ENCODE measurements at places on chromosomes 16 and 17.

DNA sequence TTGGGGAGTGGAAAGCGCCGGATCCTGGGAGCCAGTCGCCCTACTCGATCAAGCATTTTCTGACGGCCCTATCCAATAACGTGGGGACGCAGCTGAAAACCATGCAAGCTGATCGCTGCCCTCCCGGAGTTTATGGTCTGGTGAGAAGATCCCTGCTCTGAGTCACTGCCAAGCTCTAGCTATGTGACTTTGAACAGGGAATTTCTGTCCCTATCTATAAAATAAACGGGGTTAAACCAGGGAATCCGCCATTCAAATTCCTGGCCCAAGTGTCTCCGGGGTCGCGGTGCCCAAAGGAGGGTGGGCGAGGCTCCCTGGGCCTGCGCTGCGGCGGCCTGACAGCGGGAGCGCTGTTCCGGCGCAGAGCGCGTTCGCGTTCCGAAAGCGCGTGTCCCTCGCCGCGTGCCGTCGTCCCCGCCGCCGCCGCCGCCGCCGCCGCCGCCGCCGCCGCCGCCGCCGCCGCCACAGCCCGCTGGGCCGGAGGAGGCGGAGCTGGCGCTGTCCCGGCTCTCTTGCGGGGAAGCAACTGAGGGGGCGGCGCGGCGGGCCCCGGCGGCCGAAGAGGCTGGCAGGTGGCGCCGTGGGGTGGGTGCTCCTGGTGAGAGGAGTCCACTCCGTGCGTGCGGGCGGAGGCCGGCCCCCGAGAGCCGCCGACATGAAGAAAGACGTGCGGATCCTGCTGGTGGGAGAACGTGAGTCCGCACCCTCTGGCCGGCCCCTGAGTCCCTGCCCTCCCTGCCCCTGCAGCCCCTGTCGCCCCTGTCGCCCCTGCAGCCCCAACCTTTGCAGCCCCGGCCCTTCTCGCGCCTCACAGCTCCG, at the start of gene RHOT1:
Gene RHOT1 (plus strand): TSS at position 465 of the 819 bp plus-strand sequence. CDS start 191 bp downstream, at position 656.
- peak; percentile 86 for DNase-seq

GRCh38 chr16:9256196-9256595, 164.8 kb downstream of the HAPSTR1 start:
- no peak for DNase-seq

GRCh38 chr17:79937391-79938335, 98.0 kb downstream of the TBC1D16 start:
- DNase-seq, result peak; percentile 100

GRCh38 chr17:81601525-81602120, 35.3 kb downstream of the NPLOC4 start:
- DNase-seq, result peak; percentile 60

DNA sequence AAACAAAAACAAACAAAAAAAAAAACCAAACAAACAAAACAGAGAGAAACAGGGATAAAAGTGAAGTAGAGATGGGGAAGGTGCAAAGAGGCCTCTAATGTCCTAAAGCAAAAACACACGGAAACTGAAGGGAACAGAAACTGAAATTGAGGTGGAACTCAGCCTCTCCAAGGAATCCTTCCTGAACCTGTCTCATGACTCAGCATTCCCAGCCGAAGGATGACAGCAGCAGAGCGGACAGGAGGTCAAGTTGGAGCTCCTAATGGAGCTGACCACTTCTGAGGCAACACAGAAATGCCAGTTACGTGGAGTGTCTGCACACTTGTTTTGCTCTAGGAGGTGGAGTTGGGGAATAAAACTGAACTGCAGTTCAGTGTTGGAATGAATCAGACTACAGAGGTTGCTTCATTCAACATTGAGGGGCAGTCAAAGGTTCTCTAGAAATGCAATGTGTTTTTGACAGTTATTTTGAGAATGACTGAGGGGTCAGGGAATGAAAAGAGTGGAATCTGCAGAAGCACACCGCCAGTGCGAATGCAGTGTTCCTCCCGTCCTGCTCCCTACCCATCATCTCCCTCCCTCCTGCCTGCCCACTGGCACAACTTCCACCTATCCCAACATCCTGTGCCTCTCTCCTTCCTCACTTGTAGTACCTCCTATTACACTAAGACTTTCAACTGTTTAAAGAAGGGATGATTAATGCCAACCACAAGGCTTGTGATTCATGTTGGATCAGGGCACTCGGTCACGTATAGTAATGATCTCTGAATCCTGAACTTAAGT, 6.3 kb downstream of the UBE2O start:
- no peak for DNase-seq

- no peak for DNase-seq
These were observed 1.4 kb downstream of the KRTAP2-4 start for GRCh38 chr17:41064301-41064700.

GRCh38 chr16:5490499-5490898, 392.9 kb upstream of the EEF2KMT start:
- peak; percentile 8 for DNase-seq

- peak; percentile 93 for DNase-seq
These were observed 2.8 kb downstream of the MAPK8IP3 start for GRCh38 chr16:1708768-1709180.
